Activated T-cell treated with anti-CD3 and anti-CD28 coated beads, Interleukin-2, amount 50 U/mL, for 1 hour (primary cell): ENCODE measurements at places on chromosomes 5 and 9.

GRCh38 chr5:53090229-53090628 is 19.3 kb downstream of the MOCS2 start:
- DNase-seq: no peak

DNA sequence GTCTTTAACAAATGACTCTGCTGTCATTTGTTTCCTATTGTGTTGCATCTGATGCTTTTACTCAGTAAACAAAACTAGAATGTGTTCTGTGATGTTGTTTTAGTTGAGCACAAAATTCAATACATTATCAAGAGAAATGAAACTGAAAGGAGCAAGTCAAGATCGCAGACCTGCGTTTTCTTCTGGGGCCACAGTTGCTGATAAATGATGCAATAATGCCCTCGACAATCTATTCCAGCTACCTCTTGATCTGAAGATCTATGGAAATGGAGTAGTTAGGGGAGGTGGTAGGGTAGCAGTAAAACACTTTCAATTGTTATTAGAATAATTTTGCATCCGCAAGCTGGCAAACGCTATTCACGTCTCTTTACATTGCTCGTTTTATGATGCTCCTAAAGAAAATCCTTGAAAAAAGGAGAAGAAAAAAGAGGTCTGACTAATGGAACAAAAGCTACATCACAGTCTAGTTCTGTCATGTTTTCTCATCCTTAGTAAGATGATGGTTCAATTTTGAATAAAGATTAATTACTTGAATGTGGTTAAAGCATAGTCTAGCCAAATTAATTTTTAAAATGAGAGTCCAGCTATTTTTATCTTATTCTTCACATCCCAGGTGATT is 1.6 kb downstream of the ZNF366 start:
- no peak for DNase-seq

DNA sequence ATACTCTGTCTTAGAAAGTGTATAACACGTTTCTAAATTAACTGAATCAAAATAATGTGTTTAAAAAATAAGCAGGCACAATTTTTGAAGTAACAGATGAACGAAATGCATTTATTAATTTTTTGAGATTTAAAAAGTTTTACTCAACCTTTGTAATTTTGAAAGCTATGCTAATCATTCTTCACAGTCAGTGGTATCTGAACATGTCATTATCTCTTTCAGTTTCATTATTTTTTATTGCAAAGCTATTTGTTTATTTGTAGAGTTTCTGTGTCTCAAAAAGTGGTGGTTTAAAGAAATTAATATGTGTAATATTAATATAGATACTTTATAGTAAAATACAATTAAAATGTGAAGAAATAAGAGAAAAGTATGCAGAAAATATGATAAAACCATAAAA is 11.2 kb downstream of the CHSY3 start:
- no peak for DNase-seq

GRCh38 chr5:81760521-81760920 is 9.6 kb upstream of the SSBP2 start:
- no peak for DNase-seq

DNA sequence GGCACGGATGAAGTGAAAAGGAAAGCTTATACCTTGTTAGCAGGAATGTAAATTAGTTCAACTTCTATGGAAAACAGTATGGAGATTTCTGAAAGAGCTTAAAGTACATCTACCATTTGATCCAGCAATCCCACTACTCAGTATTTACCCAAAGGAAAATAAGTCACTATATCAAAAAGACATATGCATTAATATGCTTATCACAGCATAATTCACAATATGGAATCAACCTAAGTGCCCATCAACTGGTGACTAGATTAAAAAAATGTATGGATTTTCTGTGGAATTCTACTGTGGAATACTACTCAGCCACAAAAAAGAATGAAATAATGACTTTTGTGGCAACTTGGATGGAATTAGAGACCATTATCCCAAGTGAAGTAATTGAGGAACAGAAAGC is 279.6 kb downstream of the GABRB2 start:
- no peak for DNase-seq

DNA sequence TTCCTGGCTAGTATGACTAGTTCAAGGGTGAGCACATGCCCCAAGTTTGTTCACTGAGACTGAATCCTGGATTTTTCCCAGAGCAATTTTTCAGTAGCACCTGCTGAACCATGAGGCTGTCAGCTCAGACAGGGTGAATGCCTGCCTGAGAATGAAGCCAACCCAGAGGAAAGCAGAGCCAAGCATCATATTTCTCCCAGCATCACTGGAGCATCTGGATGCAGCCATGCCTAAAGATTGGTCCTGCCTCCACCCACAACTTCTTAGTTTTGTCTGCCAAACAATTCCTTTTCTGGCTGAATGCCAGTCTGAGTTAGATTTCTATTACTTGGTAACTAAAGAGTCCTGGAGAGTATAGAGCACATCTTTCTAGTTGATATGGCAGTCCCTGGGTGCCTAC is 343.6 kb downstream of the CSNK1G3 start:
- no peak for DNase-seq
